Immature natural killer cell (primary cell): ENCODE measurements at places on chromosomes 13 and 19.

DNA sequence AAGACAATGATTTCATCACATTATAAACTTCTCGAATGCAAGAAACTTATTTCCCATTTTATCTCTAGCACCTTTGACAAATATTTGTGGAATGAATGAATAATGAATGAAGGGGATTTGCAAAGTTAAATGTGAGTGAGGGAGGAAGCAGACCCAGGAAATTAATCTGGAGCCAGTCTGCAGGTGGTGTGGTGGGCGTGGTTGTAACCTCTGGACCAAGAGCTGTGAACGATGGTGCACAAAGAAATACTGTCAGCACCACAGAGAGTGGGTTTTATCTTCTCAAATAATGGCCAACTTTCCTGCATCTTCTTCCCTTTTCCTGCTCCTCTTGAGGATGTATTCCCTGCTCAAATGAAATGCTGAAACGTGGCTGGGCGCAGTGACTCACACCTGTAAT is 11.0 kb upstream of the ZNF792 start:
- no peak for DNase-seq

GRCh38 chr19:33547676-33548075 is 26.1 kb upstream of the PEPD start:
- DNase-seq = no peak

- no peak for DNase-seq
These were observed 15.9 kb downstream of the SUGP1 start for GRCh38 chr19:19304186-19304965.

DNA sequence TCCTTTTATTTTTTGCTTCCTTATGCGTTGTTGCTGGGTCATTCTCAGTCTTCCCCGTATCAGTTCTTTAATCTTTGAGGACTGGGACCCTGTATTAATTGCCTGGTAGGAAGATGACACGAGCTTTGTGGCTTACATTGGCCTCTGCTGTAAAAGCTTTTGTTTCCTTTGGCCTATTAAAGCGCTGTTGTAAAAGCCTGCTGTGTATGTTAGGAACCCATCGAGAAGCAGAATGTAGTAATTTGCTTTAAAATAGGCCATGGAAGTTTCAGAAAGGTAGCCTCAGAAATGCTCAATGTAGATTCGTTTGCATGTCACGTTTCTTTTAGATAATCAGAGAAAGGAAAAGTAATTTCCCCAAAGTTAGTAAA is 257.5 kb upstream of the STARD13 start:
- no peak for DNase-seq

DNA sequence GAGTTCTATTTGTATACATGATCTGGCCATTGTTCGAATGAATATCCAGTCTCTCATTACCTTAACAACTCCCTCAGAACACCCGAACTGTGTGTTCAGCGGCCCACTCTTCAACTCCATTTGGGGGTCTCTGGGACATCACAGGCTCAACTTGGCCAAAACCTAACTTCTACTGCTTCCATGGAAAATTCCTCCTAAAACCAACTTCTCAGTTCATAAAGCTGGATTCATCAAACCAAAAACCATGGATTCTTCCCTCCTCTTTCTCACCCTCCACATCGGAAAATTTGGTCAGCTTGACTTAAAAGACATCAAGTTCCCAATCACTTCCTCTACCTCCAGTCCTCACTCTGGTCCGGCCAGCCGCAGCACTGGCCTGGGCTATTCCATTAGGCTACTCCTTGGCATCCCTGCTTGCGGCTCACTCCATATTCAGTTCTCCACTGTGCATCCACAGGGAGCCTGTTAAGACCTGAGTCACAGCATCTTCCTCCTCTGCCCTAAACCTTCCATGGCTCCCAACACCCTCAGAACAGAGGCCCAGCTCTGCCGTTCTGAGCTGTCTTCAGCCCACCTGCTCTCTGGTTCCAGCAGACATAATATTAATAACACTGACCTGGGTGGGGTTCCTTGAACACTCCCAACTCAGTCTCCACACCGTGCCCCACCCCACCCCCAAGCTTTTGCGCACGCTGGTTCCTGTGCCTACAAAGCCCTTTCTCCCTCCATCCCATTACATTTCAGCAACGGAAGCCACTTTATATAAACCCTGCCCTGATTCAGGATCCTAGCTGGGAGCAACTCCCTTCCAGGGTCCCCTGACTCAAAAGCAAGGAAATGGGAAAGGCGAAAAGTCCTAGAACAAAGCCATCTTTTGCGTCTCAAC is 1.1 kb downstream of the ZNF792 start:
- no peak for DNase-seq

DNA sequence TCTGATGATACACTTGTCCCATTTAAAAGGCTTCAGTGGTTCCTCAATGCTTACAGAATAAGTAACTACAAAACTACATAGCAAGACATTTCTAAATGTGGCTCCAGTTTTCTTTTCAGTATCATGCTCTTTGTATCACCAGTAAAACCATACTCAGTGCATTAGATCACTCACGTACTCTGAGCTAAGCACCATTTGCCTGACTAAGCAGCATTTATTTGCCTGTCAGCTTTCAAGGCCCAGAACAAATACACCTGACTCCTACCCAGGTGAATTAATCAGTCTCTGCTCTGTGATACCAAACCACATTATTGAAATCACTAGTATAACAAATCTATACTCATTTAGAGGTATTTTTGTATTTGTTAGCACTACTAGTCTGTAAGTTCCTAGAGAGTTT is 47.4 kb upstream of the PCDH20 start:
- DNase-seq = no peak

- no peak for DNase-seq
These were observed 9.9 kb upstream of the EHD2 start for GRCh38 chr19:47703301-47703700.

- DNase-seq = peak; percentile 39
These were observed 10.0 kb downstream of the ATP7B start for GRCh38 chr13:52001120-52001731.

DNA sequence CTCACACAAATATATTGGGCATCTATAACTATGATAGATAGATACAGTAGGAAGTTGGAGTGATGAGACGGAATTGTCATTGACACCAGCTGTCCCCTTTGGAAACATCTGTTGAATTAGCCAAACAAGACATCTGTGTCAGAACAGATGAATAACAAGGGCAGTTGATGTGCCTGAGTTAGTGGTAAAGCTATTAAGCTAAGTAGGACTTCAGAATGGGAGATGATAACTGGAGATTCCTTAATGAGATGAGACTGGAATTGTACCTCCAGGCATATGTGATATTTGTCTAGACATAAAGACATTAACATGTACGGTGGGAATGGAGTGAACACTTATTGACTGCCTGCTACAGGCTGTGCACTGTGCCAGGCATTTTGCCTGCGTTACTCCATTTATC is 78.7 kb downstream of the MBNL2 start:
- DNase-seq = no peak

DNA sequence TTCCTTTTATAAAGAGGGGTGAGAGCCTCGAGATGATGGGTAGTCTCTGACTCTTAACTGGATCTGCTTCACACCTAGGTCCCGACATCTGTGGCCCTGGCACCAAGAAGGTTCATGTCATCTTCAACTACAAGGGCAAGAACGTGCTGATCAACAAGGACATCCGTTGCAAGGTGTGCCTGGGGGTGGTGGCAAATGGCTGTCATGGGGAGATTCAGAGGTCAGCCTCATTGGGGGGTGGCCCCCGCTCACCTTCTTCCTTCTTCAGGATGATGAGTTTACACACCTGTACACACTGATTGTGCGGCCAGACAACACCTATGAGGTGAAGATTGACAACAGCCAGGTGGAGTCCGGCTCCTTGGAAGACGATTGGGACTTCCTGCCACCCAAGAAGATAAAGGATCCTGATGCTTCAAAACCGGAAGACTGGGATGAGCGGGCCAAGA is 1.6 kb downstream of the CALR start:
- DNase-seq = no peak

DNA sequence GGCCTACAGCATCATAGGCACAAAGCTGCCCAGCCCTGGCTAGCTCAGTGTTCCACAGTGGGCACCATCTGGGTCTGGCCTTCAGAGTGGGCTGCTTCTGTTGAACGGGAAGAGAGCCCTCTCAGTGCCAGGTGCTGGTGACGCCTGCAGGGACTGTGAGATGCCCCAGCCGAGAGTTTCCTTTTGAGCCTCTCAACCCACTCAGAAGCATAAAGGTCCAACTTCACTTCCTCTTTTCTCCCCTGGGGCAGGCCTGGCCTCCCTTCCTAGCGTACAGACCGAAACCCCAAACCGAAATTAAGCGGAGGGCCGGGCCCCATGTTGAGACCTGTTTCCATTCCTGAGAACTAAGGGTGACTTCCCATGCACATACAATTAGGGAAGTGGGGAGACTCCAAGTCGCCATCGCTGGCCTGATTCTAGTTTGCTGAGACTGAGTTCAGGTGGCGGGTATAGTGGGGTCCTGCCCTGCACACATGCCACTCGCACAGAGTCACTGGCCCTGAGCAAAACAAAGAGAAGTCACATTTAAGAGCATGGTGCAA is 6.9 kb downstream of the RAB8A start:
- DNase-seq = peak; percentile 36

GRCh38 chr19:54312436-54313377 is at the start of gene LILRA5:
LILRA5 (minus strand) TSS chr19:54313166; CDS start chr19:54313019, 147 bp downstream.
- peak; percentile 12 for DNase-seq

- DNase-seq = peak; percentile 72
These were observed 34.4 kb upstream of the PSPC1 start for GRCh38 chr13:19817106-19817505.

DNA sequence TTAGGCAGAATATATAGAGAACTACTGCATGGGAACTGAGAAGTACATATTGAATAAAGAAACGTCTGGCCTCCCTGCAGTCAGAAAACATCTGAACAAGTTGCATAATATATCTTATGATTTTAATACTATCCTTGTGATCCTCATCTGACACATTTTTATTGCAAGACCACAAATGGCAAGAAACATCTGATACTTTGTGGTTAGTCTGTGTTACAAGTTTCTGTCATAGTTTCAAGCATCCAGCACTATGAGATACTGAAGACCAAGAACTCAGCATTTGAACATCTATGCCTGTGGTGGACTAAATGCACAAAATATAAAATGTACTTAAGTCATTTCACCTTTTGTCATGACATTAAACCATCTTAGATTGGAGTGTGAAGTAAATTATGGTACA is 1175.8 kb upstream of the MIR17HG start:
- DNase-seq = no peak

GRCh38 chr13:95607366-95607765 is 37.1 kb downstream of the DZIP1 start:
- DNase-seq = no peak

DNA sequence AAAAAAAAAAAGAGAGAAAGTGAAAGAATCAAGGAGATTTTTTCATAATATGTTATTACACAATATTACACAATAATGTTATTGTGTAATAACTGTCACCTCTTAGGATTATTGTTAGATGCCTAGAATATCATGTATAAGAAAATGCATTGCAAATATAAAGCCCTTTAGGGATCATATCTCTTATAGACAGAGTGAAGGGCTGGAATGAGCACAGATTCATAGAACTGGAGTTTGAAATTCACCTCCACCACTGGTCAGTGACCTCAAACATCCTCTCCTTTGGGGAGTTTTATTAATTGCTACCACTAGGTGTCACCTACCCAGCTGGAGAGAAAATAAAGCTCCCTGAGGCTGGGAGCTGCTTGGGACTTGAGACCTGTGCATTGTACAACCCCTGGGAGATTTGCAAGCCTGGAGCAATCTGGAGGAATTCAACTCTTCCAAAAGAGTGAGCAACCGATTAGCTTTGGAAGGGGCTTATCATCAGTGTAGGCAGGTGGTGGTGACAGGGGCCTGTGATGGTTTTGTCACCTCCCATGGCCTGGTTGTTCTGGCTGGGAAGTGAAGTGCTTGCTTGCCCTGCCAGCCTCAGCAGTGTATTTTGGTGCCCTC is 30.3 kb upstream of the FRY start:
- peak; percentile 13 for DNase-seq

DNA sequence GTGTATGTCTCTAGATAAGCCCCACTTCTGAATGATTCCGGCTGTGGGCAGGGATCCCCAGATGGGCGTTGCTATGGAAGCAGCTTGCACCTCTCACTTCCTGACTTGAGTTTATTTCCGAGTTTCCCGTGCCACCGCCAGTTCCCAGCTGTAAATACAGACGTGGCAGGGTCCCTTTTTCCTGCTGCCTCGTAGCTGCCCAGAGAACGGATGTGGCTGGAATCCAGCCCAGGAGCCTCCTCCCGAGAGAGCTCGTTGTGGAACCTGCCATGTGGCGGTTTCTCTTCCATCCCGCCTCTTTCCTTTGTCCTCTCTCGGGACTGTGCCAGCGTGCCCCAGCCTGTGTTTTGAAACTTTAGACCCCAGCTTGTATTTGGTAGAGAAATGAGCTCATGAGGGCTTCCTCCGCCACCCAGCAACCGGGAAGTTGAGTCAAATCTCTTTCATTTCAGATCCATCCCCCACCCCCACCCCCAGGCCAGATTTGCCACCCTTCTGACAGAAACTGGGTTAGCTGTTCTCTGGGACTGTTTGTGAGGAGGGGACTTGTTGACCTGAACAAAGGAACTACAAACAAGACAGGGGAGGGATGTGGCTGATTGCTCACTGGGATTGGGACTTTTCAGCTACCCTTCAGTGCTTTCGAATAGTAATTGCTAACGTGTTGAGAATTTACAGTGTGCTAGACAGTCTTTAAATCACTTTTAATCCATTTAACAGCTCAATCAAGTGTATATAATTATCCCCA is 96.6 kb downstream of the SIPA1L3 start:
- no peak for DNase-seq

- no peak for DNase-seq
These were observed 35.0 kb downstream of the FAM124A start for GRCh38 chr13:51257187-51257586.

GRCh38 chr19:3665681-3666544 is 34.4 kb downstream of the PIP5K1C start:
- peak; percentile 76 for DNase-seq

GRCh38 chr13:75495938-75496337 is 14.0 kb upstream of the TBC1D4 start:
- no peak for DNase-seq

DNA sequence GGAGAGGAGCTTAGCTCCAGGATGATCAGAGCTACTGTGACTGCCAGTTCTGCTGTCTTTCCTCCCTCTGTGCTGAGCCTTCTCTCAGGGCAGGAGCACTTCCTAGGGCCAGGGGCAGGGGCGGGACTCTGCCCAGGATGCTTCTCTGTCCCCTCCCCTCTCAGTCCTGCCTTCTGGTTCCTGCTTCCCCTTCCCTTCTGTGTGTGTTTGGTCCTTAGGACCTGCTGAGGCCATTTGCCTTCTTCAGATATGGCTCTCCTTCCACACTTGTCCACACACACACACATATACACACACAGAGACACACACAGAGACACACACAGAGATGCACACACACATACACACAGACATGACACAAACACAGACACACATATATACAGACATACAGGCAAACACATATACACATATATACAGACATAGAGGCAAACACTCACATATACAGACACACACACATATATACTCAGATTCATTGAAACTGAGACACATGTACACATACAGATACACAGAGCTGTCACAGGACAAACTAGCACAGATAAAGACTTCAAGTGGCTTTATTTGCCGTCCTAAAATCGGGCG is 22.0 kb upstream of the CD177 start:
- DNase-seq = no peak
